ENCODE measurements at places on chromosomes 16 and 17.
A peak's percentile ranks its signal among the peaks of the same experiment; 100 is the strongest.

GRCh38 chr17:80652756-80653330 is 108.2 kb downstream of the RPTOR start:
- no peak for DNase-seq

DNA sequence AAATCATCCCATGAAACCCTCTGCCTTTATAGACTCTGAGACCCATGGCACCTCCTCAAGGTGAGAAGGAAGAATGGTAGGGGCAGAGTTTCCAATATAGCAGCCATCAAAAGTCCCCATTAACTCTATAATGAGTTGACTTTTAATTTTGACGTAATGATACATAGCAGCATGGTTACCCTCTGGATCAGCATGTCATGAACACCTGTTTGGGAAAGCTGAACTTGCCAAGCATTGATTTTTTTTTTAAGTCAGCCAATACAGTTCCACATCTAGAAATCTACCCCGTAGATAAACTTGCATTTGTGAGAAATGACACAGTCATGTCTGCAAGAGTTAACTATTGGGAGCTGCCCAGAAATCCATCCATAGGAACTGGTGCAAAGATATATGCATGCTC is 191.8 kb downstream of the TMEM114 start:
- DNase-seq = no peak

DNA sequence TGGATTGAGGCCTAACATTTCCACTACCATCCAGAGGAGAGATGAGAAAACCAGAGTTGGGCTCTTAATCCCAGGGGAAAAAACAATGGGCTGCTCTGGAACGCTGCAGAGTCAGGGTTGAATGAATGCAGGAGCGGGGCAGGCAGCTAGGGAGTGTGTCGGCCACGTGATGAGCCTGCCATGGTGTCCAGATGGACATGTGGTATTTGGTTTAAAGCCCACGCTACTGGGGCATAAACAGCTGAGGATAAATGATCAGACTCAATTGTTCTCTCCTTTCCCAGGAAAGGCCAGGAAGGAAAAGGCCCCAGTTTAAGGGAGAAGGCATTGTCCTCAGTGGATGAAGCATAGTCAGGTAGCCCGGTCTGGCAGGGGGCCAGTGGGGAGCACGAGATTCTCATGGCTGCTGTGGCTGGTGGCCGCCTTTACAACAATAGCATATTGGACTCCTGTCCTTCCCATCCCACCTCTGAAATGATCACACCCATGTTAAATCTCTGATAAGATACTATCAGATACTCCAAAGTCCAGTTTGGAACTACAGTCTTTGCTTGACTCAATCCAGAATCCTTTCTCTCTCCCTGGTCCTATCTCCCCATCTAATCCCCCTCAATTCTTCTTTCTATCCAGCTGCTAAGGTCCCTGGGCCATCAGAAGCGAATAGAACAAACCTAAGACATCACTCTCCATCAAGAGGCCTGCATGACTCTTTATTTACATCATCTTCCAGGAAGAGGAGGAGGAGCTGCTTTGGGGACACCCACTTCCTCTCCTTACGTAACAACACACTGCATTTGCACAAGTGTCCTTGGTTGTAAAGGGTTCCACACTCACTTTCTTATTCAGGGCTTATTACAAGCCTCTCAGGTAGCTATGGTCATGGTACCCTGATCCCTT is 20.4 kb downstream of the CA4 start:
- no peak for DNase-seq

GRCh38 chr17:34434052-34434451 is 71.0 kb upstream of the CCL1 start:
- no peak for DNase-seq

GRCh38 chr16:57335366-57335765 is 23.2 kb upstream of the CCL22 start:
- no peak for DNase-seq

DNA sequence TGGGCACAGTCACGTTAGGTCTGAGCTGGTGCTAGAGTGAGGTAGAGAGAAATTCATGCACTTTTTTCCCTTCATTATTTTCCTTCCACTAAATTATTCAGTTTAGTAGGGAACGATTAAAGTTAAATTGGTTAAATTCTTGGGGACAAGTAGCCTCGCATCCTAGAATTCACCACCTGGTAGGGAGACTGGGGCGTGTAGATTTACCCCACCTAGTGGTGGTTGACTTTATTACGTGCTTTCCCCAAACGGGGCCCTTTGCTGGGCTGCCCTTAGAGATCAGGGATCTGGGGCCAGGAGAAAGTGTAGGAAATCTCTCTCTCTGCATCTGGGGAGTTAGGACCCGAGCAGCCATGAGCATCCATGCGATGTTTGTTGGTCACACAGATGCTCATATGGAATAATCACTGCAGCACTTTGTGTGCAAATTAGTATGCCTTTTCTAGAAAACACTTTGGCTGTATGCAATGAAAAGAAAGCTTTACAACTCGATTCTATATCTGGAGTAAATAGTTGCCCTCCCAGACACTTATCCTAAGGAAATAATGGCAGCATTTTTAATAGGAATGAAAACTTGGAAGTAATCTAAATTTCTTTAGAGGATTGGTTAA is 107.0 kb downstream of the PLCG2 start:
- peak; percentile 69 for DNase-seq

DNA sequence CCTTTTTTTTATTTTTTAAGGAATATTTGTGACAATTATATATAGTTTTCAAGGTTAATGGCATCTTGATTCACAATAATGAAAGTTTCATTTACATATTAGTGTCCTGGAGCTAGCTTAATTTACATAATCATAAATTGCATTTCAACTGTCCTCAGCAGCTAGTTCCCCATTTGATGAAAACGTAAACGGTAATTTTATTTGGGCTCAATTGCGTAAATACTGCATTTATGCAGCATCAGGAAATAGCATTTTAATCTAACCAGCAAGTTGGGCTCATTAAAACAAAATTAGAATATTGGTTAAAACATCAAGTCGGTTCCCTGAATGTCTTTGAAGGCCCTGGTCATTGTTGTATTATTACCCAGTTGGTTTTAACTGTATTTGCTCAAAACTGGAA is 136.8 kb upstream of the CDH5 start:
- no peak for DNase-seq

DNA sequence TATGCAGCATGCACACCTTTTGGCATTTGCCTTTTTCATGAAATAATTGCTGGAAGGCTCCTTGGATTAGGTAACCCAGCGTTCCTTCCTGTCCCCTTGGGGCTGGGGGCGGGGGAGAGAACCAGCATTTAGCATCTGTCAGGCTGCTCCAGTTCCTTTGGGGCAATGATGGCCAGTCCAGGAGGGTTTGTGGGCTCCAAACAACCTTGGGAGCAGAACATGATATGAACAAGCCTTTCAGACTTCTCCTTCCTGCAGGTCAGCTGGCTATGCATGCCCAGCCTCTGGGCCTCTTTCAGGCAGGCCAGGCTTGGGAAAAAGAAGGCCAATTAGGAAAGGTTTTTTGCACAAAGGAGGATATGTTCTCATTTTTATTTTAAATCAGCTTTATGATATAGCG is 1.1 kb upstream of the SMTNL2 start:
- no peak for DNase-seq

DNA sequence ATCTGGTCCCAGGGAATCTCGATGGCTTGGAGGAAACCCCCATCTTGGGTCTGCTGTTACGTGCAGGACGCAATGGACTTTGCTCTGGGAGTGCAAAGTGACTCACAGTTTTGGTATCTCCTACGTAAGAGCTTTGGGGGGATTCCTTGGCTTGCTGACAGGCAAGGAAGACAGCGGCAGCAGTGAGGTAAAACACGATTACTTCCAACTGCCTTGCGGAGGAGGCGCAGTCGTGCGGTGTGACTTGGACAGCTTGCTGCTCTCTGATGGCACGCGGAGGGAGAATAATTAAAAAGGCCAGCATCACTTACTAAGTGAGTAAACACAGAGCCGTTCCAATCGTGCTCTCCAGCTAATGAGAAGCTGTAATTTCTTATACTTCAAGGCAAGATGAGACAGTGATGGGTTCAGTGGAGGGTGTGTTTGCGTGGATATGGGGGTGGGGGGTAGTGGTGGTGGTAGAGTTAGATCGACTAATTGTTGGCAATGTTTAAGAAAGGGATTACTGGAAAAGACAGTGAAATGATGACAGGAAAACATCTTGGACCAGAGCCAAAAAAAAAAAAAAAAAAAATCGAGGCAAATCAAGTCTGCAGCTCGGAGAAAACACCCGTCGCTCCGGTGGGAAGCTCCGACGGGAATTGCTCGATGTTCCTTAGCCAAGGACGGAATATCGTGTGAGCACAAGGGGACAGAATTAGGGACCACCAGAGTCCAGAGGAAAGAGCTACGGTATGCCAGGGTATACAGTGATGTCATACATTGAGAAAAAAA is 184.8 kb upstream of the ZFHX3 start:
- no peak for DNase-seq

- peak; percentile 65 for DNase-seq
These were observed 184.4 kb downstream of the MSI2 start for GRCh38 chr17:57440522-57441269.

GRCh38 chr17:47253541-47254402 is at the start of gene ITGB3:
TSS of gene ITGB3 (plus strand) at chr17:47253827. CDS start at chr17:47253862, 35 bp downstream.
- peak; percentile 91 for DNase-seq

- no peak for DNase-seq
These were observed 128.5 kb downstream of the PARN start for GRCh38 chr16:14501331-14502255.

GRCh38 chr16:29007730-29008593 is 23.1 kb downstream of the LAT start:
- no peak for DNase-seq

DNA sequence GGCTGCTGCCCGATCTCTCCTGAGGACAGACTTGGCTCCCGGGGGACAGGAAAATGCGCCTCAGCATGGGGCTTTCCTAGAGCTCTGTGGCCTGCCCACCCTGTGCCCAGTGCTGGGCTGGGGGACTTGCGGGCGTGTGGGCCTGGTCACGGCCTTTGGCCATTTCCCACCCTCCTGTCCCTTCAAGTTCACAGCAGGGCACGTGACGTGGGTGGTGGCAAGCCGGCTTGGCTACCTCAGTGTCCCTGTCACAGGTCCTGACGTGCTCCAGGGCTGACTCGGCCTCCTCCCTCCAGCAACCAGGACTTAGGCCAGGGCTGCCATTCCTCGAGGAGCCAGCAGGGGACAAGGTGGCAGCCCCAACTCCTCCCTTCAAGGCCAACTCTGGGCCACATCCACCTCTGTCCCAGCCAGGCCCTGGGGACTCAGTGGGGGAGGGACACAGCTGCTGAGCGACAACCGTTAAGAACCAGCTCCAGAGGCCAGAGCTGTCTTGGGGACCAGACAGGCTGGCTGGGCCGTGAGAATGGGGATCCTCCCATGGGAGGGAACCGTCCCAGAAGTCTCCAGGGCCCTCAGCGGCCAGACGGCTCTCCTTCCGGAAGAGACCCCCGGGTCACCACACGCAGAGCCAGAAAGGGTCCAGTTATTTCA is 981 bp upstream of the UNC13D start:
- peak; percentile 90 for DNase-seq

DNA sequence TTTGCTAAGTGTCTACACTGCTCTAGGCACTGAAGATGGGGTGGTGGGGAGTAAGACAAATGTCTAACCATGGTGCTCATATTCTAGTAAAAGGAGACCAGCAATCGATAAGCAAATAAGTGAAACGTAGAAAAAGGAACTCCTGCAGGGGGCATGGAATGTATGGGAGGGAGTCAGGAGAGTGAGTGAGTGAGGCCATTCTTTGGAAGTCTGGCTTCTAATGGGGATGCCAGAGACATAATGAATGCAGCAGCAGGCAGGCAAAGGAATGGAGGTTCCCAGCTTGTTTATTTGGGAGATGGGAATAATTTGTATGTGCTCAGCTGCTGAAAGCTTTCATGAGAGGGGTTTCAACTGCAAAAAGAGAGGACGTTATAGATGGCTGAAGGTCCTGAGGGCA is 216.4 kb upstream of the DYNLRB2 start:
- no peak for DNase-seq

DNA sequence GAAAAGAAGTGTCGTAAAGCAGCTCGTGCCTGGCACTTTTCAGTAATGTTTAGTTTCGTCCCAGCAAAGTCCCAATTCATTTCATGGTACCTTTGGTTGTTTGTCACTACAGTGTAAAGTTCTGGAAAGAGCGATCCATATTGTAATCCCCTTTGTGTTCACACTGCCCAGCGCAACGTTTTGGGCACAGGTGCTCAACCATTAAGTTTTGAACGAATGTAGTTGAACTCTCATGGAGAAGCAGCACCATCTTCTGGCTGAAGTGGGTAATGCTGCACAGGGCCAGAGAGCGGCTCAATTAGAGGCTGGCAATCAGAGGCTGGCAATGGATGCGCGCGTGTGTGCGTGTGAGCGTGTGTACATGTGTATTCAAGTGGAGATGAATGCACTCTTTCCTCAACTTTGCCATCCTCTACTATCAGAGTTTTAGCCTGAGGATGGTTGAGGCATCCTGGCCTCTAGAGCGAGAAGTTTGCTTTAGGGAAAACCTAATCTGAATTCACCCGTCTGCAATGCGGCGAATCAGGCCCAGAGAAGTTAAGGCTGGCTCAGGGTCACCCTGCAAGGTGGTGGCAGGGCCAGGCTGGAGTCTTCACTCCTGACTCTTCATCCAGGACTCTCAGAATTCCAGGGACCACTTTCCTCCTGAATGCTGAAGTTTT is 29.9 kb downstream of the DYNLL2 start:
- peak; percentile 69 for DNase-seq

DNA sequence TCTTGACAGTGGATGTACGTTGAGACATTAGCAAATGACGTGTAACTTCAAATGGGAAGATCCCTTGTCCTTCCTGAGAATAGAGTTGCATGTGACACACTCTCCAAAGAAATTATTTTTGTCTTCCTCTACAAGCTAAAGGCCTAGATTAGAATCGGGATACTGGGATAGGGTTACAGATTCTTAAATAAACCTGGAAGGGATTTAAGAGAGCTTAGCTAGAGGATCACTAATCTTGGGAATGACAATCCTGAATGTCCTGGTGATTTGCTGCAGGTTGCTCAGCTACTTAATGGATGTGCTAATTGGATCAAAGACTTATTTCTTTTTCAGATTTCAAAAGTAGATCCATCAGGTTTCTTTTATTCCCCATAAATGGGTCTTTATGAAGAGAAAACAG is 101.9 kb downstream of the KCNJ2 start:
- DNase-seq = no peak

DNA sequence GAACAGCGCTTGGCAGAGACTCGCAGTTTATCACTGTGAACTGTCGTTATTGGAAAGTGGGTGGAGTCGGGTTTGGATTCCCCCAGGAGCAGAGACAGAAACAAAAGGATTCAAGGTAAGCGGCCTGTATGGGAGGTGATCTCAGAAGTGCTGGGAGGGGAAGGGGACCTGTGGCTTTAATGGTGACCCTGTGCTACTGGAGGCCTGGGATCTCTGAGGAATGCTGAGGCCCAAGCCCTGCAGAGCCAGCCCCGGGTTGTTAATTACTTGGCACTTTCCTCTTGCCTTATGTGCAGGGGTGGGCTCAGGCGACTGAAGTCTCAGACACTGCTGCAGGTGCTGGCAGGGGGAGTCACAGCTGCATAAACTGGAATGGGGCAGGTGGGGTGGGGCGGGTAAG is 27.4 kb downstream of the IRF8 start:
- DNase-seq = no peak

GRCh38 chr16:57612494-57612893 is 15.9 kb upstream of the ADGRG1 start:
- no peak for DNase-seq

Measured in GM20000 (cell line).